Activated CD4-positive, alpha-beta T cell treated with anti-CD3 and anti-CD28 coated beads, Interleukin-2, amount 50 U/mL, for 48 hours (primary cell): ENCODE measurements at places on chromosomes 6 and 20.

- no peak for DNase-seq
Measured at GRCh38 chr6:53309059-53309900, 39.5 kb downstream of the ELOVL5 start.

DNA sequence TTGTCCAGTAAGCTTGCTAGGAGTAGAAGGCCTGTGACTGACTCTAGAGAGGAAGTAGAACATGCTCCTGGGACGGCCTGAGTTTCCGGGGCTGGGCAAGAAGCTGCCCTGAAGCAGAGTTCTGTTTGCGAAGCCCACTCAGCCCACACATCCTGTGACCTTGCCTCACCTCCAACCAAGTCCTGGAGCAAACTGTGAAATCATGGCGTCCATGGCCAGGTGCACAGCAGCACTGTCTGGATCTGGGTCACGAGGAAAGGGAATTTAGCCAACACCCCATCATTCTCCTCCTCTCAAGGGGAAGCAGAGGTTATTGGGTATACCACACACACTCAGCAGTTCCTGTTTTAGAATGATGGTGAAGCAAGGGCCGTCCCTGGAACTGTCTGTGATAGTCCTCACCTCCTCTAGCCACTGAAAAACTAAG, 87.5 kb downstream of the CRYBG1 start:
- DNase-seq = peak; percentile 19

GRCh38 chr20:38277691-38278090, 17.2 kb upstream of the KIAA1755 start:
- no peak for DNase-seq

GRCh38 chr6:149026530-149026942, 279.7 kb downstream of the UST start:
- DNase-seq = peak; percentile 40

- no peak for DNase-seq
Measured at GRCh38 chr6:137099689-137100403, 55.1 kb upstream of the IL20RA start.

- no peak for DNase-seq
Measured at GRCh38 chr6:90226257-90226656, 70.4 kb downstream of the BACH2 start.

DNA sequence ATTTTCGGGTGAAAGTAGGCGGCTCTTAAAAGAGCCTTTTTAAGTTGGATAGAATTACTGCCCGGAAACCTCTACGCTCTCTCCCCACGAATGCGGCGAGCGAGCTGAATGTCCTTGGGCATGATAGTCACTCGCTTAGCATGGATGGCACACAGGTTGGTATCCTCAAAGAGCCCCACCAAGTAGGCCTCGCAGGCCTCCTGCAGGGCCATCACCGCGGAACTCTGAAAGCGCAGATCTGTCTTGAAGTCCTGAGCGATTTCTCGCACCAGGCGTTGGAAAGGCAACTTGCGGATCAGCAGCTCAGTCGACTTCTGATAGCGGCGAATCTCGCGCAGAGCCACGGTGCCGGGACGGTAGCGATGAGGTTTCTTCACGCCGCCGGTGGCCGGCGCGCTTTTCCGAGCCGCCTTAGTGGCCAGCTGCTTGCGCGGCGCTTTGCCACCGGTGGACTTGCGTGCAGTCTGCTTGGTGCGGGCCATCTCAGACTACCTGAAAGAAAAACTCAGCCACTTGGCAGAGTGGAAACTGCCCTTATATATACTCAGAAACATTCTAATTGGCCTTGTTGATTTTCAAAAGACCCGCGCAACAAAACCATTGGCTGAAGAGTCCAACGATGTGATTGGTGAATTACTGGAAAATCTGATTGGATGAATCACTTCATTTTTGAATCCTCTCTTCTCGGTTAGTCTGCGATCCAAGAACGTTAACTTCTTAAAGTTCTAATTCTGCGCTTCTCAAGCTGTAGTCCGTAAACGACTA, 93.9 kb upstream of the BTN3A2 start:
- DNase-seq = peak; percentile 79

GRCh38 chr6:46014046-46014445, 1.6 kb downstream of the CLIC5 start:
- no peak for DNase-seq

DNA sequence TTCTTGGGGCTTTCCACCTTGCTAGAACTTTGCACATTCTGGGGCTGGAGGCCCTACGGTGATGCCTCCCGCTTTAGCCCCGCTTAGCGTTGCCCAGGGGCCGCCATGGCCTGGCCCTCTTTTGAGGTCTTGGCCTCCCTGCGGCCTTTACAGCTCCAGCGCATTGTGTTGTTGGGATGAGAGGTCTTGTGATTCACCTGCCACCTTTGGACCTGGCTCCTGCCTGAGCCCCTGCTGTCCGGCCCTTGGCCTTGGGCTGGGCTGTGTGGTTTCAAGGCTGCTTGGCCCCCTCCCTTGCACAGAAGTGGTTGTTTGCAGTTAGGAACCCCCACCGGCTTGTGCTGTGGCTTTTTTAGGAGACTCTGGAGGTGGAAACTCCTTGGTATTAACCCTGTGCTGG, 61.0 kb upstream of the CDH4 start:
- no peak for DNase-seq

- no peak for DNase-seq
Measured at GRCh38 chr6:142462260-142462659, 160.5 kb downstream of the ADGRG6 start.

DNA sequence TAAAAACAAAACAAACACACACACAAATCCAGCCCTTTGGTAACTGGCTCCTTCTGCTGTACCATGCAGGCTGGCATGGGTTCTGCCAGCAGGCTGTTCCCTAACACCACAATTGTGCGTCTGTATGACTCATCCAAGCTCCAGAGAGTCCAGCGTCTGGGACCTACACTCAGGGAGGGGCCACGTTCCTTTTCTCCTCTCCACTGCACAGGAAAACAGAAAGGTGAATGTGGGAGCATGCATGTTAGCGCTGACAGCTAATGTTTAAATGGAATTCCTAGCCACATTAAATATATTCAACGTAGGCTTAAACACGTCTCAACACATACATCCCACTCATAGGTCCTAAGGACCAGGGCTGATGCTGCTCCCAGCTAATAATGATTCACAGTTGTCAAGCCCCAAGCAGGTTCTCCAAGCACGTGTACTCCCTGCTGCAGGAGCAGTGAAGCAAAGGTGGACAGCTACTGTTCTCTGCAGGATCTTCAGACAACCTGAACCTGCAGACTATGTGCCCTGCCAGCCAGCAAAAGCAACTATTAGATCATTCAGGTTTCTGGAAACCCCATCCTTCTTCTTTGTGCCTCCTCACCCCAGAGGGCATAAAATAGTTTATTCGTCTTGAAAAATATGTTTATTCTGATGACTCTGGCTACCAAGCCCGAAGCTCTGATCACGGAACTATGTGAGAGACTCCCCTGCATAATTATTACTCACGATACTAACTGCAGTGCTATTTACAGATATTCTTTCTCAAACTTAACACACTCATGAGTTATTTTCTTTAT, 20.9 kb downstream of the MAP1LC3A start:
- DNase-seq = no peak

DNA sequence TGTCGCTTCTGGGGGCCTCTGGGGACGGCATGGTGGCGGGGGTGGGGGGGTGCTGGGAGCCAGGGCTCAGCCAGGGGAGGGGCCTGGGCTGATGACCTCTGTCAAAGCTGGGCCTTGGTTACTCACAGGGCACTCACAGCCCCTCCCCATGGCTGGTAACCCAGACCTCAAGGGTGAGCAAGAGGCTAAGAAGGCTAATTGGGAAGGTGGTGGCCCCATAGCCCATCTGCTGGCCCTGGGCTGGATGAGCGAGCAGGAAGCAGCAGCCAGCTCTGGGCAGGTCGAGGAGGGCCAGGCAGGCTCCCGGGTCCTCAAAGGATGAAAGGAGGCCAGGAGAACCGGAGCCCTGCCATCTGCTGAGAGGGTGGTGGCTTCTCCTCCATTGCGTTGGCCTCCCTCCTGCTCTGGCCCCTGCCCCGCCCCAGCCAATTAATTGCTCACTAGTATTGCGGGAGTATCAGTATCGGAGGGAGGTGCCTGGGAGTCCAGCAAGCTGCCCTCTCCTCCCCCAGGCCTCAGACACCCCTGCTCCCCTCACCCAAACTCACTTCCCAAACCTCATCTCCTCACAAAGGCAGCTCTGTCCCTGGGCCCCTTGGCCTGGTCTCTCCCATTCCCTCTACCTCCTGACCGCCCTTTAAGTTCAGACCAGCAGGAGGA, 1.0 kb upstream of the CDSN start:
- DNase-seq = no peak

- no peak for DNase-seq
Measured at GRCh38 chr6:45728674-45729073, 287.0 kb downstream of the CLIC5 start.

- no peak for DNase-seq
Measured at GRCh38 chr6:131288214-131288613, 152.9 kb downstream of the AKAP7 start.

DNA sequence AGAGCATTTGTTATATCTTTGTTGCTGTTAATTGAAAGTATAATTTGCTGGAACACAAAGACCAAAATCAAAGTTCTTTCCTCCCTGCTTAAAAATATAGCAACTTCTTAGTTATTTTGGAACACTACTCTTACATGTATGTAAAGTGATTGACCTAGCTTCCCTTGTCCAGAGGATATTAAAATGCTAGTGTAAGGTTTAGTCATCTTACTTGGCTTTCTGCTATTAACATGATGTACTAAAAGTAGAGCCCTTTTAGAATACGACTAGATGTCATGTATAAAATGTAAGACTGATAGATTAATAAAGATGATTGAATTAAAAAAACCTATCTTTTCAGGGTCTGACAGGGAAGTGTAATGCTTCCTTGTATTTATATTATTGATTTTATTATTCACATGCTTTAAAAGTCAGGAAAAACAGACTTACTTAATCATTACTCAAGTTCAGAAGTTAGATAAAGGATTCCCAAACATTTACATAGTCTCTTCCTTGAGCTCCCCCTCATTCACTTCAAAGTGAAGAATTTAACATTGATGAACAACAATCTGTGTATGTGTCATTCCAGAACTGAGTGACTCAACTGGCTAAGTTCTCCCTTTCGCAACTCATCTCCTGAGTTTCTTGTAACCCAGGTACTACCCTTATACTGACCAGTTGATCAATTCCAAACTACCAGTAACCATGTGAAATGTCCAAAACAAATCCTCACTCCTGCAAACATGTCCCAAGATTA, 50.9 kb downstream of the BTBD9 start:
- no peak for DNase-seq

GRCh38 chr6:16305246-16305725, 66.9 kb downstream of the GMPR start:
- no peak for DNase-seq

- DNase-seq = no peak
Measured at GRCh38 chr6:92369309-92369708, 1050.0 kb downstream of the EPHA7 start.

DNA sequence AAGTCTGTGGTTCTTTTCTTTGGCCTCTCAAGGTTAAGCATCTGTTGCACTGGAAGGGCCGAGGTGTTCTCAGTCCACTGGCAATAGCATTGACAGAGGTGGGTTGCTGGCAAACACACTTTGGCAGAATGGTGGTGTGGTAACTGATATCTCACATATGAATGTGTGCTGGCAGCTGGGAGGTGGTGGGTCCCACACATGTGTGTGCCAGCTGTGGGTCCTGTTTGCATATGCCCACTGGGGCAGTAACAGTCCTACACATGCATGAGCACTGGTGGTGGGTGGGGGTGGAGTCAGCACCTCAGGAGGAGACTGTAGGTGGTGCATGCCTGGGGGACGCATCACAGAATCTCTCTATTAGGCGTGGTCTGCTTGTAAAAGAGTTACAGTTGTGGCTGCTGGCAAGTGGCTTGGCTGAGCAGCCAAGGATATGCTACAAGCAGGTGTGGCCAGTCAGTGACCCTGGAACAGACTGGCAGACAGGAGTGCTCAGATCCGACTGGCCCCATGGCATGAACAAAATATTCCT, 934.3 kb downstream of the GRIK2 start:
- DNase-seq = no peak

DNA sequence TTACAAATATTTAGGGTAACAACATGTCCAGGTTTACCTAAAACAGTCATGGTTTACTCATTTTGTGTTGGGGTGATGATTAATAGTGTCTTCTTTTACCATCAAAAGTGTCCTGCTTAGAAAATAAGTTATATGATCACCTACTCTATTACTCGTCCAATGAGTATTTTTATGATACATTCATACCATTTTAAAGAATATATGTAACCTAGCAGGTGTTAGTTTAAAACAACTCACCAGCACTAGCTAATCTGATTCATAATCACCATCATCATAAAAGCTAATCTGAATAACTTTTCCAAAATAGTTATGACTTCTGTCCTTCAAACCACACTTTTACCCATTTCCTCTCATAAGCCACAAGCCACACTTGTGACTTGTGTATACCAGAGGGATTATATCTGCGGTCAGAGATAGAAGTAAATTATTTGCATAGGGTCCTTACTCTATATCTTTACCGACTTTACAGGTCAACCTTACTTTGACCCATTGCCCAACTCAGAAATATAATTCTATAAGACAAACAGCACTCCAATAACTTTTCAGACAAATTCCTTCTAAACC, 33.3 kb upstream of the NRN1 start:
- no peak for DNase-seq

- no peak for DNase-seq
Measured at GRCh38 chr6:52575502-52575892, 1.4 kb downstream of the TRAM2 start.

DNA sequence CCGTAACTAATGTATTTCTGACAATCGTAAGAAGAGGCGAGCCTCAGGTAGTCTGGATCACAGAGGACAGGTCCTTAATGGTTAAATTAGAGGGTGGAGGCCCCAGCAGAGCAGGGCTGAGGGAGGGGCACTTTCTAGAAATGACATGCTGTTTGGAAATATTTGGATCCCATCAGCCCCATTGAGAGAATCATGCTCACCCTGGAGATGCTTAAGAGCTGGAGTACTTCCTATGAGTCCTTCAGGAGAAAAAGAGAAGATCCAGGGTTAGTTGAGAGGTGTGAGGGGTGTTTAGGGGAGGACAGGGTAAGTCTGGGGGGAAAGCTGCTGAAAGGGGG, 123.0 kb downstream of the TCP11 start:
- no peak for DNase-seq

GRCh38 chr6:84137989-84138575, 89.4 kb downstream of the CEP162 start:
- no peak for DNase-seq

- DNase-seq = no peak
Measured at GRCh38 chr6:140175486-140175885, 801.0 kb upstream of the CITED2 start.

DNA sequence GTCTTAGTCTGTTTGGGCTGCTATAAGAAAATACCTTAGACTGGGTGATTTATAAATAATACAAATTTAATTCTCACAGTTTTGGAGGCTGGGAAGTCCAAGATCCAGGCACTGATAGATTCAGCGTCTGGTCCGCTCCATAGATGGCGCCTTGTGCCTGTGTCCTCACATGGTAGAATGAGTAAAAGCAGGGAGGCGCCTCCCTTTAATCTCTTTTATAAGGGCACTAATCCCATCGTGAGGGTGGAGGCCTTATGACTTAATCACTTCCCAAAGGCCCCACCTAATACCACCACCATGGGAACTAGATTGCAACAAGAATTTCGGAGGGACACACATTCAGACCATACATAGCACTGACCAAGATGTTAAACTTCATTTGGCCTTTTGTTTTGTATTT, 91.2 kb upstream of the TMEM181 start:
- DNase-seq = no peak
